ENCODE measurements at places on chromosomes 3 and 15.

GRCh38 chr3:99516936-99517335, 121.5 kb upstream of the COL8A1 start:
- DNase-seq, result no peak

GRCh38 chr3:64796607-64797399, 109.0 kb upstream of the ADAMTS9 start:
- no peak for DNase-seq

GRCh38 chr3:151034303-151034702, 51.2 kb upstream of the MED12L start:
- no peak for DNase-seq

DNA sequence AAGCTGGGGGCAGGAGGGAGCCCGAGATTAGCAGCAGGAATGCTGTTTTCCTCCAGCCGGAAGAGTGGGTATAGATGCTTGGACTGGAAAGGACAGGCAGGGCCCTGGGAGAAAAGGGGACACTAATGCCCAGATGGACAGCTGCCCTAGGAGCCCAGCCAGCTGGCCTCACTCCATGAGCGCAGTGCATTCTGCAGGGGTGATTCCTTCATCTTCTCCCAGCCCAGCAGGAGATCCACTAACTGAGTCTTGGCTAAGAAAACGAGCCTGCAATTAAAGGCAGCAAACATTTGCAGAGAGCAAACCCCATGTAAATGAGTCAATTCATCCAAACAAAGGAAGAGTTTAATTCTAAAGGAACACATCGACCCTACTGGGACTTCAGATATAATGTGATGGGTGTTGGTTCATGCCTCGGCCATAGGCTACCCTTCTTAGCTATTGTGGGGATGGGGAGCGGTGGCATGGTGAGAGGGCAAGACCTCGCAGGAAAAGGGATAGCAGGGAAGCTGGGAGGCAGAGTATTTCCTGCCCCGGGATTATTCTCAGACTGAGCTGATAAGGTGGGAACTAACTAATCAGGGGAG, 13.3 kb upstream of the MINAR1 start:
- no peak for DNase-seq

GRCh38 chr15:68789091-68789490, 31.6 kb downstream of the ANP32A start:
- DNase-seq, result no peak

DNA sequence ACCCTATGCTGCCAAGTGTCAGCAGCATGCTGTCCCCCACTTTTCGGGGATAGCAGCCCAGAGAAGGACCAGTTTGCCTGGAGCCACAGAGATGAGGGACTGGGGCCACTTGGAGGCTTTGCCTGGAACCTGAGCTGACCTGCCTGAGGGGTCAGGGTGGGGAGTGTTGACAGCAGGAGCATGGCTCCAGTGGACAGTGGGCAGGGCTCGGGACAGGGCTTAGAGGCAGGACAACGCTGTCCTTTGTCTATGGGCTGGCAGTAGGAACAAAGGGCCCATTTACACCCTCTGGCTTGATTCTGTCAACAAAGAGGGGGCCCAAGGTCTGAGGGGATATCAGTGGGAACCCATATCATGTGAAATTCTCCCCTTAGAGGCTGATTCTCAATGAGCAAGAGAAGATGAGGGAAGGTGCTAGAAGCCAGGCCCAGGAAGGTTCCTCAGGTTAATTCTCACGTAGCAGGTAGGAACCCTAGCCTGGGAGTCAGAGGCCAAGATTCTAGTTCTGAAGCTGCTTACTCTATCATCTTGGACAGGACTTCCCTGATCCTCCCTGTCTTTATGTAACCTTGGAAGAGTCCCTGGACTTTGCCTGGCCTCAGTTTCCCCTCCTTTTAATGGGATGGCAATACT, 29.7 kb upstream of the HHATL start:
- no peak for DNase-seq

DNA sequence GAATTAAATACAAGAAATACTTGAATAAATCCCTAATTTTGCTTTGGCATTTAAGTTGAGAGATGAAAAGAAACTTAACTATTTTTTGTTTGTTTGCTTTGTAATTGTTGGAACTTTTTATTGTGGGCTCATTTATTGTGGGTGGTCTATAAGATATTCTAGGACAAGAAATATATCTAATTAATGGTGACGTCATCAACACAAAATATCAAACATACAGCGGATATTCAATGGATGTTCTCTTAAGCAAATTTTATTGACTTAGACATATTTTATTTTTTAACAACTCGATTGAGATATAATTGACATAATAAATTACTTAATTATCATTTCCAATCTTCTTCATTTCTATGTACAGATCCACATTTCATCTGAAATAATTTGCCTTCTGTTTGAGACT, 30.0 kb downstream of the SYNPR start:
- DNase-seq, result no peak

DNA sequence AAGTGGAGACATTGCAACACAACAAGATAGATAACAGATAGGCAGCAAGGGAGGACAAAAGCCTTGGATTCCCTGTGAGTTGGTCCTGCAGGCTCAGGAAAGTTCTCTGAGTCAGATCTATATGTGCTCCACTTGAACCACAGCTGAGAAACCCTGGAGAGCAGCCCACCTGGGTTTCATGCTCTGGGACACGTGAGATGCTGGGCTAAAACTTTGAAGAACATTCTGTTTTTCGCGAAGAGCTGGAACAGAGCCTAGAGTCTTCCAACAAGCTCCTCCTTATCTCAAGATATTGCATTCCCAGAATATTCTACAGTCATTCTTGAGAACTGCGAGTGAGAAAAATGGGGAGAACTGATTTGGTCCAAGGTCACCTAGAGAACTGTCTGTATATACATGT, 583.0 kb upstream of the ROBO1 start:
- no peak for DNase-seq

DNA sequence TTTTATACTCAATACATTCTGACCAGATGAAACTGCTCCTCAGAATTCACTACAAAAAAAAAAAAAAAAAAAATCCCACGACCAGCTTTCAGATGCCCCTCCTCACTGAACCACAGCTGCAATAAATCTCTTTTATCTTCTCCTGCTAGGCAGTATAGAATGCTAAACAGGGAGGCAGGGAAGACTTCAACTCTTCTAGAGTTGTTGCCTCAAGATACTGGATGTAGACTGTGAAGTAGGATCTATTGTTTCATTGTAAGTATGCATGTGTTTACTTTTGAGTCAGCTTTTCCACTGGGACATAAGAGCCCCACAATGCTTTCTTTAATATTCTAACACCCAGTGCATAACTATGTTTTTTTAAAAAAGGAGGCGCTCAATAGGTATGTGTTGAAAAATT, 401.4 kb downstream of the TBL1XR1 start:
- no peak for DNase-seq

Data from fibroblast of the conjunctiva (primary cell).